NCI-H1417 treated with DMSO at 0.1 percent for 48 hours (cell line): ENCODE measurements at places on chromosomes 7 and 10.

DNA sequence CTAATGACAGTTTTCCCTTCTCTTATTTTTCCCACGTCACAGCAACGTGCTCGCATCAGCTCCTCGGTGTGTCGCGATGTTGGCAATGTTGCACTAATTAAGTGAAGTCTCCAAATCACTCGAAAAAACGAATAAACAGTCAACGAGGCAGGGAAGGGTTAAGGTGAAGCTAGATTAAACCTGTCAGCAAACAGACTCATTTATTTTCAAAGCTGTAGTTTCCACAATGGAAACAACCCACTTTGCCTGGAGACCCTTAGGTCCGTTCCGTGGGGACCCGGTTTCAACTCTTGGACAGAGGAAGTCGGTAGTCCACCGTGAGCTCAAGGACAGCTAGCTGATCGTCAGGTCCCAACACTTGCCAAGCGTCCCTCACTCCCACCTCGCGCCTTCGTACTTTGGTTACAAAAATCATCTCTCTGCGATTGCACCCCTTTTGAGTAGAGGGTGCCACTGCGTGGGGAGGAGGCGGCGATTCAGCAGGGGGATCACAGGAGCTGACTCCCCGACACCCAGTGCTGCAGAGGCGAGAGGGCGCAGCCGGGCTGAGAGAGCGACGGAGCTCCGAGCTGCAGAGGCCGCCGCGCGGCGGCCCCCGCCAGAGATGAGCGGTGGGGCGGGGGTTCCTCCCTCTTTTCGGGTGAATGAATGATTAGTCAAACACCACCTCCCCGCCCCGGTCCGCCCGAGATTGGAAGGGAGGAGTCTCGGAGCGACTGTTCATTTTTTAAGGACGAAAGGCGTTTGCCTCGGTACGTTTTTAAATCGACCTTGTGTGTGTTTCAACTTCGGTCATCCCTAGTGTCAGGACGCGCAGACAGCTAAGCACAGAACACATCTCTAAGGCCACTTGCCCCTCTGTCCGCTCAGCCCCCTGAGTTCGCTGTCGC is 1.3 kb upstream of the BMPER start:
- DNase-seq: no peak

- no peak for DNase-seq
Measured at GRCh38 chr7:2460641-2461040, 15.6 kb downstream of the GRIFIN start.

GRCh38 chr10:124124123-124124768 is 30.8 kb upstream of the CHST15 start:
- DNase-seq: no peak

- no peak for DNase-seq
Measured at GRCh38 chr7:64431838-64432237, 118.1 kb downstream of the ZNF736 start.
